Left cardiac atrium (tissue), 4 donors: ENCODE measurements at places on chromosomes 16 and 17. TPM values are rescaled to one million over a fixed set of nuclear protein-coding genes. Genes with fewer than 3 reads are reported as not detected.

DNA sequence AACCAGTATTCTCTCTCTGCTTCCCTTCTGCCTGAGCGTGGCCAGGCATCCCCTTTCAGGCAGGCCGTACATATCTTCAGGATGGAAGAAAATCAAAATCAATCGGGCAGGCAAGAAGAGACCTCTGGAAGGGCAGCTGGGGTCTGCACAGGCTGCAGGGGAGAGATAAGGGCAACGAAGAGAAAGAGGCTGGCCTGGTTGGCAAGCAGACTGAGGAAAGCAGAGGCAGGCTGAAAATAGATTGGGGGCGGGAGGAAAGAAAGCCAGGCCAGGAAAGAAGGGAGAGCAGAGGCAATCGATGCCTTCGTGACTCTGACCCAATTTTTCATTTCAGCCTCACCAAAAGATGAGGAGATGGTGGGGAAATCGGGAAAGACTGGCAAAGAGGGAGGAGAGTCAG lies 18.1 kb downstream of the PIPOX start:
- no peak for DNase-seq

DNA sequence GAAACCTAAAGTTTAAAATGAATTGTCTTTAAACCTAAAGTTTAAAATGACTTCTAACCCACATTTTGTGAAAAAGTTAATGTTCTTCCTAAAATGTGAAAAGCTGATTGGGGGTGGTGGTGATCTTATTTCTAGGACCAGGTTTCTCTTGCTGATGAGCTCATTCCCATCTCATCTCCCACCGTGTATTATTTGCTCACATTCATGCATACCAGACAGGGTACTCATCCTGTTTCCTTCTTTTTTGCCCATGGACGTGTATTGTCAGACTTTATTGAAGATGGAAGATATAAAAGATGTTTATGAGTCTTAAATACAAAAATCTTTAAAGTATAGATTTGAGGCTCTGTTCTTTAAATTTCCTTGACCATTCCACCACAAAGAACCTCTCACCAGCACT lies 70.1 kb upstream of the MPHOSPH6 start:
- DNase-seq = no peak

GRCh38 chr17:72592242-72592966 lies 471.6 kb downstream of the SOX9 start:
- DNase-seq = peak; percentile 67

GRCh38 chr16:89345642-89346150 lies 128.2 kb downstream of the ZNF778 start:
- DNase-seq = no peak

GRCh38 chr17:38693700-38694329 lies 11.3 kb upstream of the MLLT6 start:
- DNase-seq = peak; percentile 91

DNA sequence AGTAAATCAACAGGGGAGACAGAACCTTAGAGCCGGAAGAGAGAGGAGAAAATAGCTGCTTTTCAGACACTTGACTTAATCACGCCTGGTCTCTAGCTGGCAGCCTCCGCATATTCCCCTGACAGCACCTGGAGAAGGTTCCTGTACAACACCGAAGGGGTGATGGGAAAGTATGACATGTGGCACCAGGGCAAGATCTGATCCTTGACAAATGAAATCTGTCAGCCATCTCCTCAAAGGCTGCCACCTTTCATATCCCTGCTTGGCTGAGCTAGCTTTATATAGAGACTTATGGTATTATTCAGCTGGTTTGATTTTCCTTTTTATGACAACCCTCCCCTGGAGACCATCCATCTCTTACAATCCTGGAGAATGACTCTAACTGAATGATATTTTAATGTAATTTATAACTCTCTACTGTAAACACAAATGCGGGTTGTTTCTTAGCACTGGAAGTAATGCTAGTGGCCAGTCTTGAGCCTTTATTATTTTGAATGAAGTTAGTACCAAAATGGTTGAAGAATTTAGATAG lies 1205.3 kb upstream of the CDH8 start:
- DNase-seq = no peak

GRCh38 chr16:19003935-19004334 lies 20.2 kb downstream of the TMC7 start:
- no peak for DNase-seq

DNA sequence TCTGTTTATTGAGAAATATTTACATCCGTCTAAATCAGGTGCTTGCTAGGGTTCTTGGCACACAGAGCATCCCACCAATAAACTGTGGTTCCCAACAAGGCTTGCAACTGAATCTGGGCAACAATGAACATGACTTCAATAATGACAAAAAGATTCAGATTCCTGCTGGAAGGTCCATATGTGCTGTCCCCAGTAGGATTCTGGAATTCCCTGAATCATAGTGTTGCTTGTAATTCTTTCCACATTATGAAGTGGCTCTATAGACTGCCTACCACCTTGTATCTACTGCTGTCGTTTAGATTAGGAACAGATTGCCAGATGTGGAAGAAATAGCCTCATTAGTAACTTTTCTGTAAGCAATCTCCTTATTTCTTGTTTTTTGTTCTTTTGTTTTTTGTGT lies 265.9 kb downstream of the WWOX start:
- no peak for DNase-seq

FOXC2 gene
- total RNA-seq = 1.9 TPM
